T-helper 2 cell (primary cell): ENCODE measurements at places on chromosomes 7 and 10.

- DNase-seq, result no peak
These were observed 190.9 kb upstream of the PITRM1 start for GRCh38 chr10:3363311-3364045.

- no peak for DNase-seq
These were observed 382.6 kb downstream of the IPMK start for GRCh38 chr10:57884965-57885617.

DNA sequence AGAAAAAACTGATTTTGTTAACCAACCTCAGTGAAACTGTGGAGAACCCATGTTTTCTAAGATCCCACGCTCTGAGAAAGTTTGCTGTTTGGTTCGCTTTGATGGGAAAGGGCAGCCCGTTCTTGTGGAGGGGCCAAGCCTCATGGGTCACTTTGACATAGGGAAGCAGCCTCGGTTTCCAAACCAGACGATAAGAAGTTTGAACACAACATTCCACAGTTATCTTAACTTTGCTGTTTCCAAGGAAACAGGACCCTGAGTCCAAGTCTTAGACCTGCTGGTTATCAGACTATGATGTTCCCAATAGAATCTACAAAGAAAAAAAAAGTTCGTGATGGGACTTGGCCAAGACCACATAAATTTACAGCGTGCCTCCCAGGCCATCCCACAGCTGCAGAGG is 182.3 kb downstream of the NRP1 start:
- DNase-seq, result no peak

GRCh38 chr7:130838738-130839137 is 104.7 kb upstream of the KLF14 start:
- DNase-seq, result no peak
